ENCODE measurements at places on chromosomes 3 and 15.
A peak's percentile ranks its signal among the peaks of the same experiment; 100 is the strongest.

DNA sequence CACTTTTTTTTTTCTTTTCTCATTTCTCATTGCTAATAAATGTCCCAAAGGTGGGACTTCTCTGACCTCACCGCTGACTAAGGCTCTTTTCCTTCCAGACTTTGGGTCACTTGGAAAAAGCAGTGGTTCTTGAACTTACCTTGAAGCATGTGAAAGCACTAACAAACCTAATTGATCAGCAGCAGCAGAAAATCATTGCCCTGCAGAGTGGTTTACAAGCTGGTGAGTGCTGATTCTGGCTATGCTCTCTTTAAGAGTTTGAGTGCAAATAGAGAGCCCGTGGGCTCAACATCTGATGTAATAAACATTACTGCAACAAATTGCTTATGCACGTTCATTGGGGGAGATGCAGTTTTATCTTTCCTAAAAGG is 2.0 kb downstream of the BHLHE40 start:
- no peak for DNase-seq

DNA sequence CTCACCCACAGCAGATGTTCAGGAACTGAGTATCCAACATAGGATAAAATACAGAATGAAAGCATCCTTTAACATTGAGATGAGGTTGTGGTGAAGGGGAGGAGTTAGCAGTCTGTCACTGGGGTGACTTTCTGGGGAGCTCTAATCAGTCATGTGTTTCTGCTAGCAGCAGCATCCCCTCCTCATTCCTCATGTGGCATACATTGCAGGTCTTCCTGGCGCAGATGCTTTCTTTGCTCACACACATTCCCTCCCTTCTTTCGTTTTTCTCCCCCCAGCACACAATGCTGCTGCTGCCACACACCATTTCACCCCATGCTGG is 135.0 kb downstream of the CACNA1D start:
- DNase-seq = no peak

- DNase-seq = no peak
These were observed 8.1 kb downstream of the PPM1M start for GRCh38 chr3:52253314-52254304.

DNA sequence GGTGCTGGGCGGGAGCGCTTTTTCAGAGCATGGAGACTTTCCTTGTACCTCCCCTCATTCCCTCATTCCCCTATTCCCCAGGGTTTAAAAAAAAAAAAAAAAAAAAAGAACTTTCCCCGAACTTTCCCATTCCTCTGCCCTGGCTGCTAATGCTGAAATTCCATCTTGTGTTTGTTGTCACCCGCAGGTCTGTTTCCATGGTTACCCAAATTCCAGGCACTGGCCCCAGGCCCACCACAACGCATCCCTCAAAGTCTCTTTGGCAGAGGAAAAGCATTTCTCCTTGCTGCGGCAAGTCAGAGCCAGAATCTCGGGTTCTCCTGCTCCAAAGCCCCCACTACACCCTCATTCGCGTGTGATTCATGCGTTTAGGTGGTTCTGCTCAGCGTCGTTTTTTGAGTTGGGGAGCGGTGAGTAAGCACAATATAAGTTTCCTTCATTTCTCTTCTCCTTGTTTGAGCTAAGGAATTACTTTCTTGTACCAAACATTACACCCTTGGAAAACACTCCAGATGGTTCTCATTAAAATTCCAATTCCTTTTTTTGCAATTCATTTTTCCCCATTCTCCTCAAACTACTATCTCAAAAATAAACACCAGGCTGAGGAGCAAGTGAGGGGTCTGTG is 21.6 kb downstream of the ANAPC13 start:
- no peak for DNase-seq

DNA sequence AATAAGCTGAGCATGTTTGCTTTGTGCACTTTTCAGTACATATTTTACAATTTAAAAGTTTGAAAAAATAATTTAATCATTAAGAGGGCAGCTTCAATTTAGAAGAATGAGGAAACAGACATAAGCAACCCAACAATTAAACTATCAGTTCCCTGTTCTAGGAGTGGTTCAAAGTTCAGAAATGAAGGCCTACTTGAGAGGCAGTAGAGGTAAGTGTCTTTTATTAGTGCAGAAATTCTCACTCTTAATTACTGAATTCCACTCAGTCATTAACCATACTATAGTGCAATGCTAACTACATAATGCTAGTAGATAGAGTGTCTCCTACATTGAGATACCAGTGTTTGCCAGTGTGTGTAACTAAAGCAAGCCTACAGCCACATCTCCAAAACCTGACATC is 73.1 kb downstream of the TNIK start:
- DNase-seq = no peak

DNA sequence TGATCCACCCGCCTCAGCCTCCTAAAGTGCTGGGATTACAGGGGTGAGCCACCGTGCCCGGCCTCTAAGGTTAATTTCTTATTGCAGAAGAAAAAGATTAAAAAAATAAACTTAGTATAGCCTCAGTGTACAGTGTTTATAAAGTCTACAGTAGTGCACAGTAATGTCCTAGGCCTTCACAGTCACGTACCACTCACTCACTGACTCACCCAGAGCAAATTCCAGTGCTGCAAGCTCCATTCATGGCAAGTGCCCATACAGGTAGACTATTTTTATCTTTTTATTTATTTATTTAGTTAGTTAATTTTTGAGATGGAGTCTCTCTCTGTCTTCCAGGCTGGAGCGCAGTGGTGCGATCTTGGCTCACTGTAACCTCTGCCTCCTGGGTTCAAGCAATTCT is 3.2 kb upstream of the FLNB start:
- DNase-seq = no peak

DNA sequence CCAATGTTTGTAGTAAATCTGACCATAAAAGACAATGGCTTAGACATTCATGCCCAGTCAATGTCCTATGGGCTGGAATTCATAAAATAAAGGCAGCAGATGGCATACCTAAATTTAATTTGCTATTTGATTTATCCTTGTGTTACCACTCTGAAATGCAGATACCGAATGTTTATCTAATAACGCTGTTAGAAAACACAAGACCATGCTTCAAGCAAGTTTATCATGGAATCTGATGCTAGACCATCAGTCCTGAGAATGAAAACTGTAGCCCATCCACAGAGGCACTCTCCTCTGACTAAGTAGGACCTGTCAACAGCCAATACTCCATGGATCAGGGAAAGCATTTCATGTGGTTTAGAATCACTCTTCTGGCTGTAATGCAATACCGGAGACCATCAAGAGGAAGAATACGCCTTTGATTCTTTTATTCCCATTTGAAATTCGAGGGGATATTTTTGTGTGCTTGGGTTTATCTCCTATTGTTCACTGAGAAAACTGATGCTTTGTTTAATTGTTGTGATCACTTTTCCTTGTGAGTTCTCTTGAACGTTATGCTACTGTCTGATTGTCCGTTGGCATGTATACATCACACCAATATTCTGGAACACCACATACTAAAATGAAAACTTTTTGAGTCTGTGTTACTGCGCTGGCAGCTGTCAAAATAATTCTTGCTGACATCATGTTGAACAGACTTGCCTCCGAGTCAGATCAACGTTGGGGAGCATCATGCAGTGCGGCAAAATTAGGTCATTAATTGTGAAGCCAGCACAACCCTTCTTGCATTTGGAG is 12.1 kb upstream of the CPB1 start:
- DNase-seq = no peak

DNA sequence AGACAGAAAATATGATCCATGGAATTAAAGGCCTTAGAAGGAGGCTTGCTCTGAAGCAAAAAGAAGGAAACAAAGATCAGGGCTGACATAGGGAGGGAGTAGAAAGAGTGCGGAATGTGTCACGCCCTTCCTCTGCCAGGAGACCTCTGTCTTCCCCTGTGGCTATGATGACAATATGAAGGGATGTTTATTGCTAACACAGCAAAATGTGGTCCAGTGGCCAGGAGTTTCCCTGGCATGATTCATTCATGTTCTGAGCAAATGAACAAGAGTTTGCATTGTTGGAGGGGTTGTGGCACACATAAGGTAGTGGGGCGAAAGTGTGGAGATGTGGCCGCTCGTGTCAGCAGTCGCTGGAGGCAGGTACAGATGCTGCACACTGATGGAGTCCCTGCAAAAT is 169.4 kb downstream of the SHQ1 start:
- DNase-seq = no peak

GRCh38 chr3:172317984-172318383 is 130.3 kb downstream of the GHSR start:
- peak; percentile 61 for DNase-seq

GRCh38 chr15:75902129-75902557 is 1.5 kb upstream of the FBXO22 start:
- no peak for DNase-seq

DNA sequence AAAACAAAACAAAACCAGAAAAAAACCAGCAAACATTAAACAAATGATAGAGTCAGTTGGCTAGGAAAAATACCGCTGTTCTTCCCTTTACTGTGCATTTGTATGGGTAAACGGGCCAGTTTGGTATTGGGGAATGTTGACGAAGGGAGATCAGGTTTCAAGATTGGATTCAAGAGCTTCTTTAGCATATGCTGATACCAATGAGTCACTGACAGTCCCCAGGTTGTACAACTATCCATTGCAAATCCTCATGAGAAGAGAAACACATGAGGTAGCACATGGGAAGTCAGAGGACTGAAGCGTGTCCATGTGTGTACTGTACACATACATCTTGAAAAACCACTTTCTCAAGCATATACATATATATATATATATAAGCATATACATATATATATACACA is 25.6 kb downstream of the TIGIT start:
- DNase-seq = no peak

- DNase-seq = no peak
These were observed at the start of gene TAGLN3 for GRCh38 chr3:111998636-111999483. Gene TAGLN3, plus strand, starts transcription at chr3:111998922. Its CDS starts 501 bp downstream, at chr3:111999423.

- DNase-seq = no peak
These were observed 86.2 kb downstream of the CMSS1 start for GRCh38 chr3:99903869-99904268.

All from Panc1 (cell line).